NCI-H1694 (cell line): ENCODE measurements at places on chromosomes 1 and 21.

DNA sequence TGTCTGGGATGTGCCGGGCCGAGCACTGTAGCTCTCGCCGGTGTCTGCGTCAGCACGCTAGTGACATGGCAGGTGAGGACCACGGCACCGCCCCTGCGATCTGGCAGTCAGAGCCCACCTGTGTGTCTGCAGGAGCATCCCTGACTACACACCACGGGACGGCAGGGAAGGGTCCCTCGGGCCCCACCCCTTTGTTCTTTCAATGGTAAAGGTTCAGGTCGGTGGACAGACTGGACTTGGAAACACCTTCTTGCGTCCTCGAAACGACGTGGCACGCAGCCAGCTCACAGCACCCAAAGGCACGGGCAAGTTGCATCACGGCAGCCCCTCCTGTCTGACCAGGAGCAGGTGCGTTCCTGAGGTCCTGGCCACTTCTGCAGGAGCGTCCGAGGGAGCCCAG lies 3.7 kb upstream of the SAMD11 start:
- no peak for DNase-seq

- no peak for DNase-seq
Measured at GRCh38 chr1:87644579-87645190, 316.0 kb downstream of the LMO4 start.

DNA sequence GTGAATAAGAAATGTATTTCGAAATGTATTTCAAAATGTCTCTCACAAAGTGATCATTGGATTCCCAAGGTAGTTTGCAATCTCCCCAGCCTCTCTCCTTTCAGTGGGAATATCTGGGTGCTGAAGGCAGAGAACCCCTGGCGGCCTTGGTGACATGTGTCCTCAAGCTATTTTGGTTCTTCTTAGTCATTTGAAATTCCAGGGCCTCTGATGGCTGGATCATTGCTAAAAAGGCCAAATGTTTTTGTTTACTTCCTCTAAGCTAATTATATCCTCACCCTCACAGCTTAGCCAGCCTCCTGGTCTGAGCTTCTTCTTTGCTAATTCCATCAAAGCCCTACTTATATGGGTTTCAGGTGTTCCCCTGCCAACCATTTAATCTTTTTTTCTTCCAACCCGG lies 71.2 kb downstream of the LRRC40 start:
- no peak for DNase-seq

DNA sequence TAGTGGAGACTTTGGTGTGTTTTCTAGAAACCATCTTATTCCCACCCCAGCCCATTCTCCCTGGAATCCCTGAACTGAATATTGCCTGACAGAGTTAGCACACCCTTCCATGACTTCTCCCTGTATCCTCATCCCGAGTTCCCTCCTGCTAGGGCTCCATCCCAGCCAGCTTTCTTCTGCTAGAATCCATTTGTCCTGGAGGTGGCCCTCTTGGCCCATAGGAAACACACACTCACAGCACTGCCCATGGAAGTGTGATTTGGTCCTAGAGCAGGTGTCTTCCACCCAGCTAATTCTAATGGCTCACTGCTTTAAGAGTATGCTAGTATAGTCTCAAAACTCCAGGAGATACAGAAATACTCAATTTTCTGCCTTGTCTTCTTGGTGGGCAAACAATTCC lies 4.1 kb downstream of the KRTAP15-1 start:
- no peak for DNase-seq

DNA sequence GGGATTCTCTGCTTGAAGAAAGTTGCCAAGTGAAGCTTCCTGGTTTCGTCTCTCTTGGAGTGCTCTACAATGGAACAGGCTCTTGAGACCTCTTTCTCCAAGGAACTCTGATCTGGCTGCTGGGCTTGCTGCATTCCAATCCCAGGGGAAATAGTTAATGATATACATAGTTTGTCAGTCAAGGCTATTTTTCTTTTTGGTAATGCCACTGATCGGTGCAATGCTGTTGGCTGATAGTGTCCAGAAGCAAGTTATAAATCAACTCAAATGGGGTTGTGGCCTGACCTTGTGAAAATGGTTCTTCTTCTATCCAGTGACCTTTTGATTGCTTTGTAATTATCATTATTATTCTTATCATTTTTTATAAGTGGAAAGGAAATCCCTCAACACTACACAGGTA lies 48.4 kb upstream of the TNFSF18 start:
- DNase-seq, result no peak
